Stimulated activated CD8-positive, alpha-beta memory T cell treated with anti-CD3 and anti-CD28 coated beads, Interleukin-12 subunit alpha, Interleukin-12 subunit beta, amount 100 ng/mL, for 4 hours (primary cell): ENCODE measurements at places on chromosomes 3 and 15.

DNA sequence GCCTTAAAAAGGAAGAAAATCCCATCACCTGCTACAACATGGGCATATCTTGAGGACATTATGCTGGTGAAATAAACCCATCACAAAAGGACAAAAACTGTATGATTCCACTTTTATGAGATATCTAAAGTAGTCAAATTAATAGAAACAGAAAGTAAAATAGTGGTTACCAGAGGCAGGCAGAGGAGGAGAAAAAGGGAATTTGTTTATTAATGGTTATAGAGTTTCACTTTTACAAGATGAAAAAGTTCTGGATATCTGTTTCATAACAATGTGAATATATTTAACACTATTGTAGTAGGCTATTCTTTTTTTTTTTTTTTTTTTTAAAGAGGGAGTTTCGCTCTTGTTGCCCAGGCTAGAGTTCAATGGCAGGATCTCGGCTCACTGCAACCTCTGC lies 40.4 kb downstream of the DPH3 start:
- no peak for DNase-seq

- no peak for DNase-seq
Measured at GRCh38 chr15:40345867-40346578, 4.8 kb upstream of the PHGR1 start.

- no peak for DNase-seq
Measured at GRCh38 chr3:192212335-192212734, 515.0 kb downstream of the FGF12 start.

DNA sequence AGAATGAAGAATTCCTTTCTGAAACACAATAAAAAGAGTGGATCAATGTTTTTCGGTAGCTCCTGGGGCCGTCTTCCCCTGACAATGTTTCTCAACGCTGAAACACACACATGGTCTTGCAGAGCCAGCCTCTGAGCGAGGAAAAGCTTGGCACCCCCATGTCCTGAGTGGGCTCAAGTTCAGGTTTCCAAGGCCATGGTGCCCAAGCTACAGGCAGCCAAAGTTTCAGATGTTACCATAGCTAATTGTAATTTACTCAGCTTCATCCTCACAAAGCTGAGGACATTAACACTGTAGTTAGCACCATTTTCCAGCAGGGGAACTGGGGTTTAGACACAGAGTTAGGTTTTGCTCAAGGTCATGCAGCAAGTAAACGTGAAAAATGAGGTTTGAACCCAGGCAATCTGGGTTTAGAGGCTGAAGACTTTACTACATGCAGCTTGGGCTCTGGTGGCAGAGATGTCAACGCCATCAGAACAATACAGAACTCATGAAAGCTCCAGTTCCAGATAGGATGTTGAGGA lies 199.1 kb downstream of the TJP1 start:
- no peak for DNase-seq

- no peak for DNase-seq
Measured at GRCh38 chr3:150357923-150358607, 50.0 kb upstream of the TSC22D2 start.

DNA sequence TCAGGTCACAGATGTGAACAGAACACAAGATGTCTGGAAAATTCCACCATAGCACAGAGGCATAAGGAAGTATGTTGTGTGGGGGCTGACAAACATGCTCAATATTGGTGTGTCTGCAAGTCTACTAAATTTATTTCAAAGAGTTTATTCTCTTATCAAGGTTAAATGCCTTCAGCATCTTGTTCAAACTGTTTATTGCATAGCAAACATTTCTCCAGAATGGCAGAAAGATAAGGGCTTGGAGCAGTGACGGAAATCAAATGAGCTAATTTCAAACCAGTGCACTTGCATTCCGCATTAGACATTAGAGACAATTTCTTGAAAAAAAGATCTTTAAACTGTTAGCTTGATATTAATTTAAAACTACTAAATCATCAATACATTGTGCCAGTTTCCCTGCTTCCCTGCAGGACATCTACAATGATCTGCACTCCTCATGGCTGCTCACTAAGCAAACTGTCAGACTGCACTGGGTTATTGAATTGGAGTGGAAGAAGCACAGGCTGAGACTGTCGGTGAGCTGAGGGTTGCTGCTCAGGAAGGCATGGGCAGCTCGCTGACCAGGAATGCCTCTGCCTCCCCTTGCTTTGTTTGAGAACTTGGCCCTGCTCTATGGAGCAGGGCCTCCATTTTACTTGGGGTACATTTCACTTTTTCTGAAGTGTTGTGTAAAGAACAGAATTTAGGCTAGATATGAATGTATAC lies 89.4 kb downstream of the KCNAB1 start:
- DNase-seq: no peak

GRCh38 chr15:48644827-48645557 lies 517 bp downstream of the FBN1 start:
- no peak for DNase-seq
